Small intestine (tissue), 16 donors: ENCODE measurements at places on chromosomes 2 and 18.

- H3K27me3 ChIP-seq: no peaks in the 10 kb centered on the region
- H3K27ac ChIP-seq: no peak overlapping the region
- H3K4me3 ChIP-seq: peak overlapping the region; percentile 92
- peak; percentile 33 for DNase-seq
- H3K36me3 ChIP-seq: no peaks in the 10 kb centered on the region
Measured at GRCh38 chr2:55047677-55048299, 2.5 kb downstream of the RTN4 start.

GRCh38 chr2:190698895-190699294, 50.0 kb downstream of the NAB1 start:
- no peak overlapping the region for H3K27ac ChIP-seq
- no peaks in the 10 kb centered on the region for H3K36me3 ChIP-seq
- H3K4me1 ChIP-seq: no peaks in the 10 kb centered on the region
- H3K27me3 ChIP-seq: no peaks in the 10 kb centered on the region
- H3K4me3 ChIP-seq: no peak overlapping the region
- DNase-seq: no peak

DNA sequence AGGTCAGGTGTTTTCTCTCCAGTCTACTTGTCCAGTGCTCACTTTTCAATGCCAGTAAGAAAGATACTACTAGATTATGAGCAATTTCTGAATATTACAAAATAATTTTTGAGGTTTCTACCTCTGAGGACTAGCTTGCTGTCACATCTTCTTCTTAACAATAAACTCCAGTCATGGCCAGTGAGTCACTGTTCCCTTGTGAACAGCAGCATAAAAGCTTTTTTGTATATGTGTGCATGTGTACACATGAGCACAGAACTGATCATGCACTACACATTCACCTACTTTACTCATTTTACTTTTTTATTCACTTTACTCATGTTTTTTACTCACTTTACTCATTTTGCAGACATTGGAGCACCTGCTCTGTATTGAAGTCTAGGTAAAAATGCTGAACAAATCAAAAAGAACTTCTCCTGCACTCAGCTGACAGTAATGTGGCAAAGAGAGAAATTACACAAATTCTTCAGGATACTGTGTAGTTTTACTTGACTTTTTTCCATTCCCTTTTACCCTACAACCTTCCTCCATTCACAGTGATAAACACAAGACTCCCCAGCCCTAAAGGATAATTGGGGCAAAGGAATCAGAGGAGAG, 28.0 kb downstream of the ST6GAL2 start:
- DNase-seq: no peak
- no peaks in the 10 kb centered on the region for H3K4me1 ChIP-seq
- no peaks in the 10 kb centered on the region for H3K36me3 ChIP-seq
- H3K27ac ChIP-seq: no peak overlapping the region
- no peak overlapping the region for H3K4me3 ChIP-seq
- no peaks in the 10 kb centered on the region for H3K27me3 ChIP-seq

GRCh38 chr18:35174093-35174731, 66.6 kb upstream of the ZNF397 start:
- no peak overlapping the region for H3K4me3 ChIP-seq
- no peak overlapping the region for H3K27ac ChIP-seq
- H3K4me1 ChIP-seq: no peaks in the 10 kb centered on the region

DNA sequence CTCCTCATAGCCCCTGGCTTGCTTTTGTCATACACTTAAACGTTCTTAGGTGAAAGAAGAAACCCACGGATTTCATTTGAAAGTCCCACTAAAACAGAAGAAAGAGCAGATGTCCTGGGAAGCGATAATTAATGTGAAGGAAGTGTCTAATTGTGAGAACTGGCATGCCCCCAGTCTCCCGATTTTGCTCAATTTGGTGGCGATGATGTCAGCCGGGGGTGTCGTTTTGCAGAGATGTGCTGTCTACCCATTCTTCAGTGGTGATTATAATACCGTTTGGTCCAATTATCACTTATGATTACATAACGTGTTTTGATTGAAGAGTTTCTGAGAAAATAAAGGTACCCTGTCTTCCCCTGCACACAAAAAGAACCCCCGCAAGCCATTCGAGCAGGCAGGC, 103.1 kb downstream of the RTN4 start:
- H3K27me3 ChIP-seq: no peaks in the 10 kb centered on the region
- H3K4me1 ChIP-seq: no peaks in the 10 kb centered on the region
- no peak for DNase-seq
- no peak overlapping the region for H3K27ac ChIP-seq
- H3K4me3 ChIP-seq: no peak overlapping the region

- no peak overlapping the region for H3K27ac ChIP-seq
- H3K27me3 ChIP-seq: no peaks in the 10 kb centered on the region
- peaks cover 17% of the 10 kb centered on the region for H3K36me3 ChIP-seq
- H3K4me1 ChIP-seq: no peaks in the 10 kb centered on the region
Measured at GRCh38 chr18:13746633-13747032, 20.2 kb downstream of the RNMT start.

DNA sequence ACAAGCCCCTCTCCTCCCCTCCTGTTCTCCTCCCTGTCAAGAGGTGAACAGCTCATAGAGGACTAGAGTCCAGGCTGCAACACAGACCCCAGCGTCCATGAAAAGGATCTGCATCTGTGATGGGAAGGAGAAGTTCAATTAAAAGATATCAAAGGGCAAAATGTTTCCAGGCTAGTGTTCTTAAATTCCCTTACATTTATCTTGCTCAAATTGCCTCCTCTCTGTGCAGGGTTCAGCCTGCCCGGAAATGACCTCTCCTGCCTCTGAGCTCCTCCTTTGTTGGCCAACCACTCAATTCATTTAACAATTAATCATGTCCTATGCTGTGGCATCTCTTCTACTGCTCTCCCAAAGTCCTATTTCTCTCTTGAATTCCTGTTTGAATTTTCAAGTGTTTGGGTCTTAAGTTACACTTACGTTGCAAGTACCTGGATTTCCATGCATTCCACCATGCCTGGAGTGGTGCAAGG, 105.3 kb downstream of the TSN start:
- no peak for DNase-seq
- H3K27me3 ChIP-seq: no peaks in the 10 kb centered on the region
- no peak overlapping the region for H3K4me3 ChIP-seq
- no peaks in the 10 kb centered on the region for H3K4me1 ChIP-seq
- no peaks in the 10 kb centered on the region for H3K36me3 ChIP-seq

DNA sequence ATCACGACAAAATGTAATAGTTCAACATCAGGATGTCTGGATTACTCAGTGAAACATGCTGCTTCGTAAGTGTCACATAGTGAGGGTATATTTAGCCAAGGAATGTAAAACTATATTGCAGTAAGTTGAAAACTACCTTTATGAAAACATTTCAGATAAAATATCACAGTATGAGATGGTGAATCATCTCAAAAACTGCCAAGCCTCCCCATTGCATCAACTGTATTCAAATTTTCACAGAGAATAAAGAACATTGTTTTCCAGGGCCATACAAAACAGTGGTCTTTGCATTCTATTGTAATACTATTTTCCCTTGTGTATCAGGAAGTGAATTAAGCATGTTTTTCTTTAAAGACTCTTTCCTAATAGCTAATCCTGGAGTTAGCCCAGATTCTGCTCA, 47.6 kb upstream of the MSTN start:
- no peaks in the 10 kb centered on the region for H3K4me1 ChIP-seq
- H3K27ac ChIP-seq: no peak overlapping the region
- no peaks in the 10 kb centered on the region for H3K36me3 ChIP-seq
- H3K27me3 ChIP-seq: no peaks in the 10 kb centered on the region

- no peak overlapping the region for H3K27ac ChIP-seq
- H3K4me3 ChIP-seq: no peak overlapping the region
- H3K4me1 ChIP-seq: no peaks in the 10 kb centered on the region
- no peak for DNase-seq
- no peaks in the 10 kb centered on the region for H3K27me3 ChIP-seq
Measured at GRCh38 chr2:88038263-88039105, 17.1 kb downstream of the KRCC1 start.

DNA sequence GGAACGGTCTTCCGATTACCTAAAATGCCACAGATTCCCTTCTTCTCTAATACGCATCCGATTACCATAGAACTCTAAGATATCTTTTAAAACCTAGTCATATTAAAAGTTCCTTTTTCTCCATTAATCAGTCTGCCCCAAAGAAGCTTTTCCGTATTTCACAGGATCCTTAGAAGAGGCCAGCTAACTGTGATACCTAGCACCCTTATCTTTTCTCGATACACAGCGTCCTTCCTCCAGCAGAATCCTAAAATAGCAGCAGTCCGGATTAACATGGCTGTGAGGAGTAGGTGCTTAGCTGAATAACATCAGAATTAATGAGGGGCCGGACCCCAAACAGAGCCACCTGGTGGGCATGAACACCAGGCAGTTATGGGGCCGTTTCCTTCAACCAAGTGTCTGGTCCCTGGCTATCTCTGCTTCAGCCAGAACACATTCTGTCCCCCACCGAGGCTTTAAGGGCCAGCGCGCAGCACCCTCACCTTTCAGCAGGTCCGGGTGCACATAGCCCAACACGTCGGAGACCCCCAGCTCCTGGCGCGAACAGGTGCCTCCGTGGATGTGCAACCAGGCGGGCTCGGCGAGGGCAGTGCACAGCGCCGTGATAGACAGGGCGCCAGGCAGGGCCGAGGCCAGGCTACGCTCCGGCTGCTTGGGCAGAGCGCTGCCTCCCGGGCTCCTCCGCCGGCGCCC, 995 bp downstream of the TMEM127 start:
- H3K27ac ChIP-seq: peak overlapping the region; percentile 94
- no peaks in the 10 kb centered on the region for H3K27me3 ChIP-seq
- H3K36me3 ChIP-seq: peaks cover 8% of the 10 kb centered on the region
- no peak for DNase-seq
- peak overlapping the region; percentile 82 for H3K4me3 ChIP-seq

DNA sequence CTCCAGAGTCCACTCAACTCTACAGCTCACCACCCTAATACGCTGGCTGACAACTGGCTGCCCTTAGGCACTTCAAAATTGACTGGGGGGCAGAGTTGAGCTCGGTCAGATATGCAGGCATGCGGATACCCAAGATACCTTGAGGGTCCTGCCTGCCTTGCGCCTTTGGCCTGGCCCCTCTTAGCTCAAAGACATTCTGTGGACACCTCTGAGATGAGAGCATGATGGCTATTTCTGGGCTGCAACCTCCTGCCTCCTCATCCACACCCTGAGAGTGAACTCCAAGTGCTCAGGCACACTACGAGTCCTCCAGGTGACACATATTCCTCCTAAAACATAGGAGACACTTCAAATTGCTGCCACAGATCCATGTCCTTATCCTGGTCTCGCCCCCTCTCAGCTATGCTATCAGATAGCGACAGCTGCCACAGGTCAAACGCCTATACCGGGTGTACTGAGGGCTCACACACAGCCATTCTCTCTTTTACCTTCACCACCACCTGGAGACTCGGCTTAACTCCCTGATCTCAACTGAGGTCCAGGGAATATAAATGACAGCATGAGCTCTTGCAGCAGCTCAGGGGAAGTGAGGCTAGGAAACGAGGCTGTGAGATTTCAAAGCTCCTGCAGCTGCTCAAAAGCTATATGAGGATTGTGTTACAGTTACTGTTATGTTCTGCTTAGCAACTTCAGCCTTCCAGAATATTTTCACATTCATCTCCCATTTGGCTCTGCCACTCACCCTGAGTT, 60.5 kb upstream of the TEX51 start:
- H3K36me3 ChIP-seq: no peaks in the 10 kb centered on the region
- H3K4me3 ChIP-seq: no peak overlapping the region
- no peaks in the 10 kb centered on the region for H3K27me3 ChIP-seq
- no peak for DNase-seq
- H3K27ac ChIP-seq: no peak overlapping the region
- H3K4me1 ChIP-seq: no peaks in the 10 kb centered on the region

DNA sequence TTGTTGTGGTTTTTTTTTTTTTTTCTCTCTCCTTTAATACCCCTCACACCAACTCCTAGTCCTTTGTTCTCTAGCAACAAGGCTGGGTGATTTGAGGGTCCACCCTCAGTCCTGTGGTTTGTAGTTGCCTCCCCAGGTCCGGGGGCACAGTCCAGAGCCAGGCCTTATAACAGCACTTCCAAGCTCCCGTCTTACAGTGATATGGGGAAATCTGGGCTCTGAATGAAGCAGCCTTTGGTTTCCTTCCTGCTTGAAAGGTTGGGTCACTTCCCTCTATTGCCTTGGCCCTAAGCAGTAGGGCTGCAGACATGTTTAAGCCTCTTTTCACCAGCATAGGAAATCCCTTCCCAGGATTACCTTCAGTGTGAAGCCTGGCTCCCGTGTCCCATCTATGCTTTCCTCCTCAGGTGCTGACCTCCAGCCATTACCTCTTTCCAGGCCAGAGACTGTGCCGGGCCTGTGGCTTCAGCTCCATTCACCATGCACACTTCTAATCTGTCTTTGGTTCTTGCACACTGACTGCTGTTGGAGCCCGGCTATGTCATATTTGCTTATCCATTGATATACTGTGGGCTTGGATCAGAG, 21.2 kb upstream of the NTSR2 start:
- H3K27me3 ChIP-seq: no peaks in the 10 kb centered on the region
- no peak overlapping the region for H3K27ac ChIP-seq
- no peak overlapping the region for H3K4me3 ChIP-seq
- no peaks in the 10 kb centered on the region for H3K36me3 ChIP-seq

DNA sequence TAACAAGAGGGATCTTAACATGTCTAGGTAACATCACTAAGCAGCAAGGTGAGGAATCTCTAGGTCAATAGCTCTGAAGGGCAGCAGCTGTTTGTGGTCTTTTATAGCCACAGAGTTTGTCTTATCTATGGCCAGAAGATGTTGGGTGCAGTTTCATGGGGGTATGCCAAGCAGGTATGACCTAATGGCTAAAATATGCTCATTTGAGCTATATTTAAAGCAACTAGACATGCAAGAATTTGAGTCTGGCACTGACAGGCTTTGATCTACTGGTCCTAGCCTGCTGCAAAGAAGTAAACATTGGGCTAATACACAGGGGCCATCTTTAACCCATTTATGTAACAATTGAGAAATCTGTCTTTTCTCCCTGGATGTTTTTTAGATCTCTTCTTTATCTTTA, 13.9 kb upstream of the UGP2 start:
- H3K27me3 ChIP-seq: no peaks in the 10 kb centered on the region
- DNase-seq: no peak
- no peak overlapping the region for H3K4me3 ChIP-seq
- no peaks in the 10 kb centered on the region for H3K36me3 ChIP-seq

GRCh38 chr2:75226617-75227016, 27.3 kb upstream of the TACR1 start:
- DNase-seq: no peak
- no peaks in the 10 kb centered on the region for H3K4me1 ChIP-seq
- H3K27ac ChIP-seq: no peak overlapping the region
- H3K27me3 ChIP-seq: no peaks in the 10 kb centered on the region
- H3K36me3 ChIP-seq: no peaks in the 10 kb centered on the region

DNA sequence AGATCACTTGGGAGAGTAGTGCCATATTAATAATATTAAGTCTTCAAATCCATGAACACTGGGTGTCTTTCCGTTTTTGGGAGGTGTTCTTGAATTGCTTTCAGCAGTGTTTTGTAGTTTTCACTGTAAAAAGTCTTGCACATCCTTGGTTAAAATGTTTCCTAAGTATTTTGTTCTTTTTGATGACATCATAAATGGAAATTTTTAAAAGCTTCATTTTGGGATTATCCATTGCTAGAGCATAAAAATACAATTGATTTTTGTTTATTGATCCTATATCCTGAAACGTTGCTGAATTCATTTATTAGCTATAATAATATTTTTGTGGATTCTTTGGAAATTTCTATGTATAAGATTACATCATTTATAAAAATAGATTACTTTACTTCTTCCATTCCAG, 96.8 kb downstream of the ARHGEF4 start:
- no peaks in the 10 kb centered on the region for H3K4me1 ChIP-seq
- no peak overlapping the region for H3K27ac ChIP-seq
- no peak for DNase-seq

GRCh38 chr2:164764996-164765395, 76.6 kb downstream of the COBLL1 start:
- H3K4me3 ChIP-seq: no peak overlapping the region
- H3K27ac ChIP-seq: no peak overlapping the region
- H3K27me3 ChIP-seq: no peaks in the 10 kb centered on the region
- no peak for DNase-seq
